ENCODE measurements at places on chromosomes 5 and 9. TPM values are rescaled to one million over a fixed set of nuclear protein-coding genes. Genes with fewer than 3 reads are reported as not detected.

TERT gene
- not detected for total RNA-seq

FAM151B gene
- total RNA-seq, result 8.2 TPM

PCDHB16 gene
- total RNA-seq, result 0.70 TPM

CKS2 gene
- total RNA-seq, result 45.9 TPM

ARHGEF39 gene
- not detected for total RNA-seq

PCA3 gene
- not detected for total RNA-seq

SLC45A2 gene
- total RNA-seq, result not detected

ENTREP1 gene
- total RNA-seq, result 0.23 TPM

NDOR1 gene
- total RNA-seq, result 1.6 TPM

MARVELD2 gene
- 0.53 TPM for total RNA-seq

DPM2 gene
- total RNA-seq, result 8.6 TPM

CFAP77 gene
- total RNA-seq, result not detected

TCF7 gene
- 0.94 TPM for total RNA-seq

DMRT3 gene
- total RNA-seq, result not detected

SEMA5A gene
- total RNA-seq, result 69.7 TPM

APC gene
- total RNA-seq, result 41.9 TPM

C8G gene
- not detected for total RNA-seq

LEAP2 gene
- 0.08 TPM for total RNA-seq

ROPN1L gene
- not detected for total RNA-seq

ADGRV1 gene
- total RNA-seq, result 0.59 TPM

TPRN gene
- 1.5 TPM for total RNA-seq

FCN1 gene
- not detected for total RNA-seq

AGXT2 gene
- total RNA-seq, result not detected

SHOC1 gene
- not detected for total RNA-seq

PHF2 gene
- 11.7 TPM for total RNA-seq

CLIC3 gene
- 4.6 TPM for total RNA-seq

SGCD gene
- total RNA-seq, result 24.2 TPM

AJM1 gene
- total RNA-seq, result 0.90 TPM

MTAP gene
- 20.6 TPM for total RNA-seq

Data from smooth muscle cell of the coronary artery (primary cell).